NCI-H774 (cell line): ENCODE measurements at places on chromosomes 3 and 15.

DNA sequence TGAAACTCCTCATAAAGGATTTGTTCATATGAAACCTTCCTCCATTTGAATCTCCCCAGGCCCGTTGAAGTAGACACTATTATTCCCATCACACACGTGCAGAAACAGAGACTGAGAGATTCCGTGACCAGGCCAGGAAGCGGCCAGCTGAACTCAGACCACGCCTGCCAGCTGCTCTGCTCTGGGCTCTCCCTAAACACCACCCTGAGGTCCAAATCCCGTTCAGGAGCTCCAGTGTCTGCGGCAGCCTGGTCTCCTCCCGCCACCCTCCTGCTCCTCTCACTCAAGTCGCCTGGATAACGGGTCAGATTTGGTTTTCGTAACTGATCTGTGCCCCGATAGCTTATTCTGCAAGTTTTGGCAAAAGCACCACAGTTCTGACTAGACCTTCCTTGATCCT is 53.6 kb upstream of the SNRPA1 start:
- no peak for DNase-seq

- DNase-seq, result no peak
Observed at GRCh38 chr3:147960786-147961185, 551.6 kb downstream of the ZIC1 start.

DNA sequence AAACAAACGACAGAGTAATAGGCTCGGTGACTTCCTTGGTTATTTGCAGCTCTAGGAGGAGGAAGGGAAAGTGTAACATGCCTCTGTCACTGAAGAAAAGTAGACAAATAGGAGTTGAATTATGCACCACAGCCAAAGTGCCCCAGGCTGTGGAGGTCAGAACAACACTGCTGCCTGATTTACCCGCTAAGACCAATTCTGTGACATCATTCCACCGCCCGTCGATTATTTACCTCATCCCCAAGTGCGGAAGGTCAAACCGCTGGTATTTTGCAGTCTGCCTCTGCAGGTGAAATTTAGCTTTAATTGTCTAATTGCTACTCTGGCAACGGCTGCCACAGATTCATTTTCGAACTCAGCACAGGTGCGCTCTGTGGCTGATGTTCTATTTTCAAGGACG is 106.3 kb upstream of the PRICKLE2 start:
- no peak for DNase-seq

DNA sequence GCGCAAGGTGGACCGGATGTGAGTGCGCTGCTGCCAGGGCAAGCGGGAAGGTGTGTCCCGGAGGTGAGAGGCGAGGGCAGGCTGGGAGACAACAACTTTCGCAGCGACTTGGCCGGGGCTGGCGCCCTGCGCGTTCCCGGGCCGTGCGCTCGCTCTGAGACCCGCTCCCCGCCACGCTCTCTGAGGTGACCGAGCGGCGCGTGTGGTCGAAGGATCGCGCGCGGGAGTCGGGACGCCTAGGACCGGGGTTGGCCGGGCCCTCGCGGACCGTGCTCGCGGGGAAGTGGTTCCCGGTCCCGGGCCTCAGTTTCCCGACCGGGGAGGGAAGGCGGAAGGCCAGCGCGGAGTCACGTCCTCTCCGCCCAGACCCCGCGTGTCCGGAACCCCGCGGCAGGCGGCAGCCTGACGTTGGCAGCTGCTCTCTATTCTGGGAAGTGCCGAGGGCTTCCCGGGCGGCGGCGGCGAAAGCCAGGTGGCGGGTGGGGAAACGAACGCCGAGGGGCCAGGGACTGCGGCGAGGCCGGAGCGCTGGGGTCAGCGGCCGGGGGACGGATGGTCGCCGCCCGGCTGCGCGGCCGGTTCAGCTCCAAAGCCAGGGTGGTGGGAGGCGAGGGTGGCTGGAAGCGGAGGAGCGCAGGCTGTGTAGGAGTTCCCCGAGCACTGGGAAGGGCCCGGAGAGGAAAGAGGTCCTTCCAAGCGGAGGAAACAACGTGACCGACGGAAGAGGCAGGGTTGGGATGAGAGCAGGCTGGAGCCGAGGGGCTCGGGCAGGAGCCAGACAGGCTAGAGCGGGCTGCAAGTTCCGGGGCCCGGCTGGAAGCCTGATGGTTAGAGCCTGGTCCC is 1.0 kb upstream of the IGF2BP2 start:
- peak; percentile 13 for DNase-seq

DNA sequence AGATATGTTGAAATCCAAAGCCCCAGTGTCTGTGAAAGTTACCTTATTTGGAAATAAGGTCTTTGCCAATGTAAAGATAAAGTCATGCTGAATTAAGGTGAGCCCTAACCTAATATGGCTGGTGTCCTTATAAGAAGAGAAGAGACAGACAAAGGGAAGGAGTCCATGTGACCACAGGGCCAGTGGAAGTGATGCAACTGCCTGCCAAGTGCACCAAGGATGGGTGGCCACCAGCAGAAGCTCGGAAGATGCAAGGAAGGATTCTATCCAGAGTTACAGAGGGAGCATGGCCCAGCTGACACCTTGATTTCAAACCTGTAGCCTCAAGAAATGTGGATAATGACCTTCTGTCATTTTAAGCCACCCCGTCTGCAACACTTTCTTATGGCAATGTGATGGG is 35.3 kb upstream of the PGPEP1L start:
- no peak for DNase-seq

DNA sequence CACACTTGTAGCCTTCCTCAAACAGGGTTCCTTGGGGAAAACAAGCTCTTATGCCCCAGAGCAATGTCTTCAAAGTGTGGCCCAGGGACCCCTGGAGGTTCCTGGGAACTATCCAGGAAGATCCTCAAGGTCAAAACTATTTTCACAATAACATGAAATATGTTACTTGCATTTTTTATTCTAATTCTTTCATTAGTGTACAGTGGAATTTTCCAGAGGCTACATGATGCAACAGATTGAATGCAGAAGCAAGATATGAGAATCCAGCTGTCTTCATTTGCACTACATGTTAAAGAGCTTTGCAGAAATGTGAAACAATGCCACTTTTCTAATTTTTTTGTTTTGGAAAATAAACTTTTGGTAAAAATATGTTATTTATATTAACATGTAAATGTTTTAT is 190.9 kb downstream of the SLC9A9 start:
- DNase-seq, result no peak

DNA sequence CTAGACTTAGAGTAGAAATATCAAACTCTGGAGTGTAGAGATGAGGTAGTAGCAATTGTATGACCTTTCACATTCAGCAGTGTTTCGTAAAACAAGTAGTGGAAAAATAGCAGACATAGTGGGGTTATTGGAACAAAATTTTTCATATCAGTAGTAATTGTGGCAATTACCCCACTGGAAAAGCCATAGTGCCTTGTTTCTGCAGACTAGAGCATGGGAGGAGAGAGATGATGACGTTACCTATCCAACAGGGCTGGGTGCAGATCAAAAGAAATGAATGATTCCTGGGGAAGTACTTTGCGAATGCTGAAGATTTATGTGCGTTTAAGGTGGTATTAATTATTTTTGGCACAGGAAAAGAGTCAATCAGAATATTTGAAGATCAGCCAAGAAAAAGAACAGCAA is 147.0 kb upstream of the LRRFIP2 start:
- DNase-seq, result no peak

DNA sequence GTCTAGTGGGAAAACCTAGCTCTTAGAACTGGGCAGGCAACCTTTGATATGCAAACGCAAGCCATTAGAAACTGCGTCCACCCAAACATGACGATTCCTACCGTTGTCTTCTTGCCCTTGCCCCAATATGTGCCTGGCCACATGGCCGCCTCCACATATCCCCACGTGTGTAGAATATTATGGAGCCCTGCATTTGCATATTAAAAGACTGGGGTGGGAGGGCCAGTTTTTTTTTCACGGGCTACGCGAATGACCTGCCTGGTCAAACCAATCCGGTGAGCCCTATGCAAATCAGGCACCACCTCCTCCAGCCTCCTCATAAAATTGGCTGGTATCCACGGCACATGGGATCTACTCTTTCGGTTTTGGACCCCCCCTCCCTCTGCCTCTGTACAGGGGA is 381.0 kb upstream of the RGMA start:
- DNase-seq, result no peak

- DNase-seq, result no peak
Observed at GRCh38 chr15:71957026-71957425, 146.7 kb downstream of the NR2E3 start.

GRCh38 chr3:18357747-18358146 is 67.4 kb downstream of the SATB1 start:
- DNase-seq, result no peak

GRCh38 chr3:155805204-155805801 is 775 bp downstream of the C3orf33 start:
- no peak for DNase-seq

DNA sequence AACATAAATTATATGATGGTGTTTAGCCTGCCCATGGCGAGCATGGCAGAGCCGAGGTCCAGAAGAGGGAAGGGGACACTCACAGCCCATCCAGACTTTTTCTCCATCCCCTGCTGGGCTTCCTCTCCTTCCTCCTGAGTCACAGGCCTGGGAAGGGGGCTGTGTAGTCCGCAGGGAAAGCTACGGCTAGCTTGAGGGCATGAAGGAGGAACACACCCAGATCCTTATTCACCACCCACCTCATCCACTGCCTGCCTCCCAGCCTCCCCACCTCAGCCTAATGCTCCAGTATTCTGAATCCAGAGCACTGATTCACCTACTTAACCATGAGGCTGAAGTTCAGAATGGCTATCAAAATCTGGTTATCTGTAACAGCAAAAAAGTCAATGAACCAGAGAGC is 97.8 kb downstream of the OXNAD1 start:
- DNase-seq, result no peak

DNA sequence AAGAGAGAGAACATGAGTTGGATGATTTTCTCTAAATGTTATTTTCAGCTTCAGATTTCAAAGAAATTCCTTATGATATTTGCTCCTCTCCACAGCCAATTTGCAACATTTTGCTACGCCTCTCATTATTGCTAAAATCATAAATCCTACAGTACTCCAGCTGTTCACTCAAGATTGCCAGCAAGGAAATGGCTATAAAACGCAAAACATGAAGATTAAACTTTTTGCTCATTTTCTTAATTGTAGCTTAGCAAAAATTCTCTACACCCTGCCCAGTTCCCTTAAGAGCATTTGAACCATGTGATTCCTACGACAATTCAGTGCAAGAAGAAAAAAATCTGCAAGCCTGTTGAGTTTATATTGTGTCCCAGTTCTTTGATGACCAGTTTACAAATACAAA is 6.8 kb downstream of the CHRNA3 start:
- DNase-seq, result no peak

DNA sequence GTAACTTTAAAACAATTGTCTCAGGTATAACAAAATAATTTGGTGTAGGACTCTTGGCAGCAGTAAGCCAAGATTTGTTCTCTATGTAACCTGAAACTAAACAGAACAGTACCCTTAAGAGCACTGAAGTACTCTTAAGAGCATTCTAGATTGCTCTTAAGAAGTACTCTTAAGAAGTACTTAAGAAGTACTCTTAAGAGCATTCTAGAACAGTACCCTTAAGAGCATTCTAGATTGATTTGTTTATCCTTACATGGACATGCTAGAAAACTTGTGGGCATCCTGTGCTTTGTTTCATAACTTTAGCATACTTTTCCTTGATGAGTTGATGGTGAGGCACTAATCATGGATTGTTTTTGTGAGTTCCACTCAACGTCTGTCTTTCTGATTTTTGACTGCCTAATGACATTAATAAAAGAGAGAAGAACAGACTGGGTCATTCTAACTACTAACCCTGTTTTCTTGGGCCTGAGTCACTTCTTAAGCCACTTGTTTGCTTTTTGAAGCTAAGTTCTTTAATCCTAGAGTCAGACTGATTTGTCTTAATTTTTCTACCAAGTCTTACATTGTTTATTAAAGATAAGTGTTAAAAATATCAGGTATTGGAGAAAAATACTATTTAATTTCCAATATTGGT is 57.2 kb upstream of the UTS2B start:
- DNase-seq, result no peak
